HEK293T (cell line): ENCODE measurements at places on chromosomes 12 and 14.

GRCh38 chr12:61504396-61505080 lies 755.7 kb upstream of the USP15 start:
- DNase-seq: no peak

- DNase-seq: no peak
Measured at GRCh38 chr14:100669011-100669412, 57.7 kb upstream of the DLK1 start.

GRCh38 chr14:99821519-99822508 lies 28.6 kb downstream of the EML1 start:
- peak; percentile 39 for DNase-seq

DNA sequence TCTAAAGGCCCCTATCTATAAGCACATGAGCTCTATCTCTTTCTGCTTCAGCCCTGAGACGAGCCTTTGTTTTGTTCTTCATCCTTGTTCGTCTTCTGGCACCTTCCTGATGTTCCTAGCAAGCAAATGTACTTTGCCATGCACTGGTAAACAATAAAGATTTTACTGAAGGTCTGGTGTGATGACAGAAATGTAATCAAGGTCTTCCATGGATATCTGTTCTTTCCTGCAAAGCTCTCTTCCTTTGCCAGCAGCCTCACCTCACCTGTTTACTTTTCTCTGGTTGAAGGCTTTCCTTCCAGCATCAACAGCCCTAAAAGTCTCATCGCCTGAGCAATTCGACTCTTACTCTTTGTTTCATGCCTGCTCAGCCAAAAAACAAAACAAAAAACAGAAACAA lies 330.3 kb downstream of the PCNX1 start:
- DNase-seq: no peak

- no peak for DNase-seq
Measured at GRCh38 chr12:2973566-2973965, 14.4 kb downstream of the TEAD4 start.

- DNase-seq: peak; percentile 34
Measured at GRCh38 chr14:69038455-69039287, 59.6 kb upstream of the ACTN1 start.
